ENCODE measurements at places on chromosomes 4 and X.

GRCh38 chr4:76772498-76773106, 125.3 kb downstream of the SOWAHB start:
- peaks cover 41% of the 10 kb centered on the region for H3K36me3 ChIP-seq
- H3K4me1 ChIP-seq: no peaks in the 10 kb centered on the region
- H3K27ac ChIP-seq: no peak overlapping the region
- H3K27me3 ChIP-seq: no peaks in the 10 kb centered on the region

GRCh38 chrX:6924443-6925077, 223.0 kb upstream of the STS start:
- H3K36me3 ChIP-seq: no peaks in the 10 kb centered on the region
- no peak overlapping the region for H3K4me3 ChIP-seq
- no peaks in the 10 kb centered on the region for H3K4me1 ChIP-seq
- no peak for DNase-seq

DNA sequence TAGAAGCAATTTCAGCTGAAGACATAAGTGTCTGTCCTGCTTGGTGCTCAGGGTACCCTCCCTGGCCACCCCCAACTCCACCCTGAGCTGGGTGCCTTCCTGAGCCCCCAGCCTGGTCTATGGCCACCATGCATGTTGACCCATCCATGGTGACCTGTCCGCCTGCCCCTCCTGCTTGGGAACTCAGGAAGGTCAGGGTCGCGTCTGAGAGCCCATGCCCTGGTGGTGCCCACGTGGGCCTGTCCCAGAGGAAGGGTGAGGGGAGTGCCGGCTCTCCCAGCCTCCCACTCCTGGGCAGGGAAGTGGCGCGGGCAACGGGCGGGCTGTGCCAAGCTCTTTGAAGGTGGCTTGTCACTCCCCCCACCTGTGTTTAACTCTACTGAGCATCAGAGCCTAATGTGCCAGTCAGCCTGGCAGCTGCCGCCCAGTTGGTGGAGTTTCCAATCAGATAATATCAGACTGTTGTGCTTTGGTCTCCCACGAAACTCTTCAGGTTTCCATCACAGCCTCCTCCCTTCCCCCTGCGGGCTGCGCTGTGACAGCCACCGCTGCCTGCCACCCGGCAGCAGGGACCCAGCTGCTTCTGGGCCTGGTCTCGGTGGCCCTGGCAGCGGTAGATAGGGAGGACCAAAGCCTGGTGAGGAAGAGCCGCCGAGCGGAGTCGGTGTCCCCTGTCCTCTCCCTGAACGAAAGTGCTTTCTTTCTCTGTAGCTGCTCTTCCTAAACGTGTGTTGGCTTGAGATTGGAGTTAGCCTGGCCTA, 4.8 kb downstream of the SH3BP2 start:
- H3K36me3 ChIP-seq: no peaks in the 10 kb centered on the region
- no peak for DNase-seq
- H3K27me3 ChIP-seq: no peaks in the 10 kb centered on the region
- H3K4me1 ChIP-seq: peaks cover 9% of the 10 kb centered on the region
- H3K4me3 ChIP-seq: no peak overlapping the region

DNA sequence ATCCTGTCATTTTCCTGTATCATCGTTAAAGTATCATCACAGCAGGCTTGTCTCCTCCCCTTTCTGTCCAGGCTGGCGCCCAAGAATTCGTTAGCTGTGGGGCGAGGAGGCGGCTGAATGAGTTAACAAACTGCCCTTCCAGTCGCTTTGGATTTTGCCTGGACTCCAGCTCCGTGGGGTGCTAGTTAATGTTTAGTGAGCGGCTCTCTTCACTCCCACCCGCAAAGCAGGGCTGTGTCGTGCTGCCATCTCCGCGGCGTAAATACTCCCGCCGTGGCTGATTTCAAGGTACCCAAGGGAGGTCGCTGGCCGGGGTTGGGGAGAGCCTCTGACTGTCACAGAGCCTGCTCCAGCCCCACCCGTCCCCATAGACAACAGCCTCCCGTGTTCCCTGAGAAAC, 44.9 kb upstream of the SPRY1 start:
- H3K27ac ChIP-seq: no peak overlapping the region
- H3K27me3 ChIP-seq: no peaks in the 10 kb centered on the region
- H3K4me3 ChIP-seq: no peak overlapping the region
- no peak for DNase-seq
- no peaks in the 10 kb centered on the region for H3K36me3 ChIP-seq

DNA sequence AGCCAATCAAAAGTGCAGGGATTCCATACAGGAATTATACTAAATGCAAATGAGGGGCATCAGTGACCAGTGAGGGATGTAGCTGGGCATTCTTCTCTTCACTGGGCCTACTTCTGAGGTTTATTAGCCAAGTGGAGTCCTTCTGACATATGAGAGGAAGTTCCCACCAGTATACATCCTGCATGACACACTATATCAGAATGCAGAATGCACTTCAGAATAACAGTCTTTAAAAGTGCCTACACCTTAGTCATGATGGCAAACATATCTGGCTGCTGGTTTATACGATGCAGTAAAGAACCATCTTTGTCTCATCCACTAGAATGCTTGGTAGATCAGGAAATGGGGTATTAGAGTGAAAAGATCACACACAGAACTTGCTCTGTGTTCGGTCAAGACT, 180.3 kb upstream of the PPARGC1A start:
- H3K36me3 ChIP-seq: no peaks in the 10 kb centered on the region
- H3K27ac ChIP-seq: no peak overlapping the region
- H3K27me3 ChIP-seq: no peaks in the 10 kb centered on the region
- no peak overlapping the region for H3K4me3 ChIP-seq
- DNase-seq: no peak

DNA sequence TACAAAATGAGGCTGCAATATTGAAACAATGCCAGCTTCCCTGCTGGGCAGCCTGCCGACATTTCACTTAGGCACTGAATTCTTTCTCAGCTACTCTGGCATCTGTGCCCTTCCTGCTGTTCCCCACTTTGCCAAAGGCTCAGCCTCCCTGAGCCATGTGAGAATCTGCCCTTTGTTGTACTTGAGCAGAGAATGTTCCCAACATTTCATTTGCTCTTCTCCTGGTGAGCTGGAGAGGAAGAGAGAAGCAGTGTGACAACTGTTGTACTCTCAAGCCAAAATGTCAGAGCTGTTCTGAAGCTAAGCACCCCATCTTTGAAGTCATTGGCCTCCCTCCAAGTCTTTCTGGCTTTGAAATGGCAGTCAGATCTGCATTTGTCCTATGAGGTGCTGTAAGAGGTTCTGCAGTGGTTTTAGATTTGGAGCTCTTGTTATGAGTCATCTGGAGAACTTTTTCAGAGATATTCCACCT, 32.5 kb downstream of the LANCL3 start:
- DNase-seq: no peak
- no peaks in the 10 kb centered on the region for H3K27me3 ChIP-seq
- H3K27ac ChIP-seq: no peak overlapping the region
- no peaks in the 10 kb centered on the region for H3K4me1 ChIP-seq
- H3K36me3 ChIP-seq: no peaks in the 10 kb centered on the region

DNA sequence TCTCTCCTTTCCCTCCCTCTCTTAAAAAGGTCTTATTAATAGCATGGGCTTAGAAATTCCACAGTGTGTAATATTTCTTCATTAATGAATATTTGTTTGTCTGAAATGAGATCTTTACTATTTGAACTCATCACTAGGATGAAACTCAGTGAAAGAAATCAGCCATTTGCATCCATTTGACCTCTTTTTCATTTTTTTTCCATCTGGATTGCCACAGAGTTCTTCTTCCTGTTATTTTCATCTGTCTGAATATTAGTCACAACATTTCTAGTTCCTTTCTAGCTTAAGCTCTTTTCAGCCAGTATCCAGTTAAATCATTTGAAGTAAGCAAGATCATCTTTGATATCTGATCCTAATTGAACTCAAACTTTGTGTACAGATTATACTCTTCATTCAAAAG, 69.2 kb upstream of the PLS3 start:
- no peak overlapping the region for H3K4me3 ChIP-seq
- H3K36me3 ChIP-seq: no peaks in the 10 kb centered on the region
- no peaks in the 10 kb centered on the region for H3K27me3 ChIP-seq
- no peaks in the 10 kb centered on the region for H3K4me1 ChIP-seq

- DNase-seq: no peak
- no peaks in the 10 kb centered on the region for H3K4me1 ChIP-seq
- no peaks in the 10 kb centered on the region for H3K27me3 ChIP-seq
- H3K4me3 ChIP-seq: no peak overlapping the region
- H3K36me3 ChIP-seq: no peaks in the 10 kb centered on the region
- no peak overlapping the region for H3K27ac ChIP-seq
Measured at GRCh38 chr4:105184316-105184980, 37.8 kb downstream of the TET2 start.

DNA sequence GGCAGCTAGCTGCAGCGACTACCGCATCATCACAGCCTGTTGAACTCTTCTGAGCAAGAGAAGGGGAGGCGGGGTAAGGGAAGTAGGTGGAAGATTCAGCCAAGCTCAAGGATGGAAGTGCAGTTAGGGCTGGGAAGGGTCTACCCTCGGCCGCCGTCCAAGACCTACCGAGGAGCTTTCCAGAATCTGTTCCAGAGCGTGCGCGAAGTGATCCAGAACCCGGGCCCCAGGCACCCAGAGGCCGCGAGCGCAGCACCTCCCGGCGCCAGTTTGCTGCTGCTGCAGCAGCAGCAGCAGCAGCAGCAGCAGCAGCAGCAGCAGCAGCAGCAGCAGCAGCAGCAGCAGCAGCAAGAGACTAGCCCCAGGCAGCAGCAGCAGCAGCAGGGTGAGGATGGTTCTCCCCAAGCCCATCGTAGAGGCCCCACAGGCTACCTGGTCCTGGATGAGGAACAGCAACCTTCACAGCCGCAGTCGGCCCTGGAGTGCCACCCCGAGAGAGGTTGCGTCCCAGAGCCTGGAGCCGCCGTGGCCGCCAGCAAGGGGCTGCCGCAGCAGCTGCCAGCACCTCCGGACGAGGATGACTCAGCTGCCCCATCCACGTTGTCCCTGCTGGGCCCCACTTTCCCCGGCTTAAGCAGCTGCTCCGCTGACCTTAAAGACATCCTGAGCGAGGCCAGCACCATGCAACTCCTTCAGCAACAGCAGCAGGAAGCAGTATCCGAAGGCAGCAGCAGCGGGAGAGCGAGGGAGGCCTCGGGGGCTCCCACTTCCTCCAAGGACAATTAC, 1.4 kb downstream of the AR start:
- no peaks in the 10 kb centered on the region for H3K27me3 ChIP-seq
- peaks cover 7% of the 10 kb centered on the region for H3K4me1 ChIP-seq
- peak overlapping the region; percentile 80 for H3K4me3 ChIP-seq
- DNase-seq: peak; percentile 51
- no peaks in the 10 kb centered on the region for H3K36me3 ChIP-seq

DNA sequence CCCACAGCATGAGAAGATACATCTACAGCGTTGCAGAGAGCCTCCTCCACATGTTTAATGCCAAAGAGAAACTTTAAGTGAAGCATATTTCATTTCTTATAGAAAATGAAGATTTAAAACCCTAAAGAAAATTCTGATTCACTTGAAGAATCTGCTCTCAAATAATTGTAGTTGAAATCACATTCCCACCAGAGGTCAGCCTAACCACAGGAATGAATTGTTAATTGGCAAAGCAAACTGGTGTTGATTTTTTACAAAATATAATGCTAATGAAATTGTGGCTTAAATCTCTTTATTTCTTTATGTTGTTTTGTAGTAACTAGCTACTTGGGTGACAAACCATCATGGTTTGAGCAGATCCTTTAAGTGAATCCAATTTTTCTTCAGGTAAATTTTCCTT, 31.1 kb upstream of the WDR17 start:
- H3K4me3 ChIP-seq: no peak overlapping the region
- H3K4me1 ChIP-seq: no peaks in the 10 kb centered on the region
- no peak overlapping the region for H3K27ac ChIP-seq
- H3K36me3 ChIP-seq: no peaks in the 10 kb centered on the region

- DNase-seq: no peak
- no peaks in the 10 kb centered on the region for H3K4me1 ChIP-seq
- H3K27ac ChIP-seq: no peak overlapping the region
- no peak overlapping the region for H3K4me3 ChIP-seq
- no peaks in the 10 kb centered on the region for H3K36me3 ChIP-seq
Measured at GRCh38 chrX:152817078-152817764, 13.3 kb downstream of the CETN2 start.

GRCh38 chr4:153530284-153530999, 64.3 kb downstream of the TMEM131L start:
- H3K4me3 ChIP-seq: no peak overlapping the region
- H3K4me1 ChIP-seq: peaks cover 5% of the 10 kb centered on the region
- H3K36me3 ChIP-seq: no peaks in the 10 kb centered on the region
- H3K27ac ChIP-seq: no peak overlapping the region
- no peaks in the 10 kb centered on the region for H3K27me3 ChIP-seq

DNA sequence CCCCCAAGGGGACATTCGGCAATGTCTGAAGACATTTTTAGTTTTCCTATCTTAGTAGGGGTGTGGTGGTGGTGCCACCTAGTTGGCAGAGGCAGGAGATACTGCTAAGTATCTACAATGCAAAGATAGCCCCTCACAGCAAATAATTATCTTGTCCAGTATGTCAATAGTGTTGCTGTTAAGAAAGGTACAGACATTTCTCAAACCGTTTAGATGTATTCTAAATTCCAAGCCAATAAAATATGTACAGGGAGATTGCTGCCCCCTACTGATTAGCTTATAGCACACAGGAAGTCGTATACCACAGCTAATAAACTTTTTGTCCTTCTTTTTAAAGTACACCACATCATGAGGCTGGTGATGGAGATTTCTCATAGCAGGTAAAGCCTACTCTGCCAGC, 260.5 kb downstream of the TMA16 start:
- H3K4me1 ChIP-seq: no peaks in the 10 kb centered on the region
- H3K27ac ChIP-seq: no peak overlapping the region
- H3K27me3 ChIP-seq: no peaks in the 10 kb centered on the region
- DNase-seq: no peak
- H3K4me3 ChIP-seq: no peak overlapping the region

- no peaks in the 10 kb centered on the region for H3K36me3 ChIP-seq
- no peak for DNase-seq
- no peaks in the 10 kb centered on the region for H3K27me3 ChIP-seq
- H3K4me1 ChIP-seq: no peaks in the 10 kb centered on the region
Measured at GRCh38 chr4:40251366-40251765, 54.5 kb downstream of the RHOH start.

GRCh38 chr4:78566834-78567499, 15.4 kb downstream of the ANXA3 start:
- DNase-seq: no peak
- peaks cover 3% of the 10 kb centered on the region for H3K4me1 ChIP-seq
- H3K27ac ChIP-seq: no peak overlapping the region
- no peak overlapping the region for H3K4me3 ChIP-seq
- no peaks in the 10 kb centered on the region for H3K36me3 ChIP-seq
- no peaks in the 10 kb centered on the region for H3K27me3 ChIP-seq

- no peaks in the 10 kb centered on the region for H3K27me3 ChIP-seq
- no peak overlapping the region for H3K4me3 ChIP-seq
- no peak for DNase-seq
- H3K27ac ChIP-seq: no peak overlapping the region
- H3K36me3 ChIP-seq: no peaks in the 10 kb centered on the region
Measured at GRCh38 chrX:39047174-39047573, 245.9 kb downstream of the MID1IP1 start.

- no peak overlapping the region for H3K27ac ChIP-seq
- H3K4me3 ChIP-seq: peak overlapping the region; percentile 77
Measured at GRCh38 chr4:125315576-125316400, 1.0 kb downstream of the FAT4 start.

GRCh38 chr4:170414961-170415360, 325.2 kb upstream of the AADAT start:
- no peaks in the 10 kb centered on the region for H3K36me3 ChIP-seq
- no peak for DNase-seq
- H3K27me3 ChIP-seq: no peaks in the 10 kb centered on the region
- no peaks in the 10 kb centered on the region for H3K4me1 ChIP-seq
- no peak overlapping the region for H3K4me3 ChIP-seq
- no peak overlapping the region for H3K27ac ChIP-seq
